ENCODE measurements at places on chromosomes 6 and 20.
A peak's percentile ranks its signal among the peaks of the same experiment; 100 is the strongest.

DNA sequence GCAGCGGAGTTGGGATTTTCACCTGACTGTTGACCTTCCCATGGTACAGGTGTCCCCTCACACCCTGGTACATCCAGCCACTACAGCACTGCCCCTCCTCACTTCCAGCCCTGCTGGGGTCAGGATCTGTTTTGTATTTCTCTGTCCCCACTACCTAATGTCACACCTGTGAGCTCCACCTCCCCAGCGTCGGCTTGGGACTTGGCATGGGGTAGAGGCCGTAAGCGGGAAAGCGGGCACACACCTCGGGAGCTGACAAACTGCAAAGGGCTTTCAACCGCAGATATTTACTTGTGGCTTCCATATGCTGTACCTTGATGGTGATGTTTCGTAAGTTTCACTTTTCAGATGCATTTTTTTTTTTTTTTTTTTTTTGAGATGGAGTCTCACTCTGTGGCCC, 5.4 kb upstream of the CCN5 start:
- H3K4me1 ChIP-seq: peaks cover 10% of the 10 kb centered on the region
- H3K4me3 ChIP-seq: no peak overlapping the region
- no peaks in the 10 kb centered on the region for H3K27me3 ChIP-seq
- H3K36me3 ChIP-seq: no peaks in the 10 kb centered on the region
- no peak for DNase-seq

GRCh38 chr20:1160496-1160895, 24.3 kb downstream of the TMEM74B start:
- no peak overlapping the region for H3K4me3 ChIP-seq
- no peaks in the 10 kb centered on the region for H3K27me3 ChIP-seq
- no peaks in the 10 kb centered on the region for H3K4me1 ChIP-seq
- no peak overlapping the region for H3K27ac ChIP-seq

- H3K27ac ChIP-seq: peak overlapping the region; percentile 37
- H3K4me3 ChIP-seq: peak overlapping the region; percentile 17
- no peaks in the 10 kb centered on the region for H3K27me3 ChIP-seq
- H3K4me1 ChIP-seq: peaks cover 45% of the 10 kb centered on the region
- peak; percentile 82 for DNase-seq
These were observed 63.3 kb downstream of the SASH1 start for GRCh38 chr6:148405894-148406293.

- H3K27ac ChIP-seq: no peak overlapping the region
- H3K4me1 ChIP-seq: 0 out of 2 replicates have a peak, but pooled peaks cover 8% of the 10 kb centered on the region
- no peaks in the 10 kb centered on the region for H3K27me3 ChIP-seq
- H3K4me3 ChIP-seq: no peak overlapping the region
These were observed 60.5 kb upstream of the SALL4 start for GRCh38 chr20:51862796-51863195.

DNA sequence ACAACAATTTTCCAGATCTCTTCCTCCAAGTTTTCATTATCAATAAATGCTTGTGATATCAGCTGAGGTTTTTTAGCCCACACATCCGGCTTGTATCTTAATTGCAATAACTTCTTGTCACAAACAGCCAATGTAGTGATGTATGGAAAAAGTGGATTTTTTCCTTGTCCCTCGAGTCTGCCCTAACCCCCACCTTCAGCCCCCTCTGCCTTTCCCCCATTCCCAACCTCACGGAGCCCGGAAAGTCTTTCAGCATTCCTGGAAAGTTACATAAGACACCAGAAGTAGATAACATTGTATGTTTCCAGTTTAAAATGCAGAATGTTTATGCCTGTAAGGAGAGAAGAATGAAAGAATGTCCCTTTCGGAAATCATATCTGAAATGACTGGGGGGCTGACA, 179.2 kb upstream of the PHACTR1 start:
- DNase-seq: no peak
- H3K27me3 ChIP-seq: no peaks in the 10 kb centered on the region
- no peak overlapping the region for H3K27ac ChIP-seq
- no peaks in the 10 kb centered on the region for H3K4me1 ChIP-seq
- no peaks in the 10 kb centered on the region for H3K36me3 ChIP-seq

DNA sequence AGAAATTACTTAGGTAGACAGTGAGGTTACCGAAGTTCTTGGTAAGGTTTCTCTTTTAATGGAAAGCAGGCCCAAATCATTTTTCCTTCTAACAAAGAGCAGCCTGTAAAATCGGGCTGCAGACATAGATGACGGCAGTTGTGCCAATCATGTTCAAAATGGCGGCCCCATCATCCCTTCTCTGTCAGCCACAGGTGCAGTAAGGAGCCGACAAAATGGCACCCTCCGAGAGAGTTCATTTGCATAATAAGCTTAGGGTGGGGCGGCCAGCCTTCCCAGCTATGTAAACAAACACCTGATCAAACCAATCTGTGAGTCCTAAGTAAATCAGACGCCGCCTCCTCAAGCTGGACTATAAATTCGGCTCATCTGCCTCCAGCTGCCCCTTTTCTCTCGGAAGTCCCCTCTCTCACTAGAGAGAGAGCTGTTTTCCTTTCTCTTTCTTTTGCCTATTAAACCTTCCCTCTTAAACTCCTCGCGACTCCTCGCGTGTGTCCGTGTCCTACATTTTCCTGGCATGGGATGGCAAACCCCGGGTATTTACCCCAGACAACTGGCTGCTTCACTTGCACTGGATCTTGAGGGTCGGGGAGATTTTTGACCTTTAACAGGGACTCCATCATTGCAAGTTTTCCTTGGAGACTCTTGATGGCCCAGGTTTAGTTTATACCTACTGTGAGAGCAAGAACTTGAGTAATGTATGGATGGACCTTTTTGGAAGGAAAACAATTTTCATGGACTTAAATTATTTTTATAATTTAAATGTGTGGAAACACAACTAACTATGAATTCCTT, 8.9 kb upstream of the DDR1 start:
- DNase-seq: no peak
- H3K4me3 ChIP-seq: no peak overlapping the region
- no peak overlapping the region for H3K27ac ChIP-seq

GRCh38 chr6:87397656-87398055, 10.1 kb upstream of the CFAP206 start:
- DNase-seq: no peak
- no peaks in the 10 kb centered on the region for H3K36me3 ChIP-seq
- H3K27ac ChIP-seq: no peak overlapping the region
- no peak overlapping the region for H3K4me3 ChIP-seq
- no peaks in the 10 kb centered on the region for H3K4me1 ChIP-seq

- H3K4me1 ChIP-seq: no peaks in the 10 kb centered on the region
- H3K36me3 ChIP-seq: no peaks in the 10 kb centered on the region
- no peak overlapping the region for H3K4me3 ChIP-seq
- no peak for DNase-seq
These were observed 334.6 kb downstream of the ESR1 start for GRCh38 chr6:152142105-152142504.

GRCh38 chr6:92362404-92362803, 1057.0 kb downstream of the EPHA7 start:
- H3K27me3 ChIP-seq: no peaks in the 10 kb centered on the region
- no peaks in the 10 kb centered on the region for H3K4me1 ChIP-seq
- no peak overlapping the region for H3K4me3 ChIP-seq

DNA sequence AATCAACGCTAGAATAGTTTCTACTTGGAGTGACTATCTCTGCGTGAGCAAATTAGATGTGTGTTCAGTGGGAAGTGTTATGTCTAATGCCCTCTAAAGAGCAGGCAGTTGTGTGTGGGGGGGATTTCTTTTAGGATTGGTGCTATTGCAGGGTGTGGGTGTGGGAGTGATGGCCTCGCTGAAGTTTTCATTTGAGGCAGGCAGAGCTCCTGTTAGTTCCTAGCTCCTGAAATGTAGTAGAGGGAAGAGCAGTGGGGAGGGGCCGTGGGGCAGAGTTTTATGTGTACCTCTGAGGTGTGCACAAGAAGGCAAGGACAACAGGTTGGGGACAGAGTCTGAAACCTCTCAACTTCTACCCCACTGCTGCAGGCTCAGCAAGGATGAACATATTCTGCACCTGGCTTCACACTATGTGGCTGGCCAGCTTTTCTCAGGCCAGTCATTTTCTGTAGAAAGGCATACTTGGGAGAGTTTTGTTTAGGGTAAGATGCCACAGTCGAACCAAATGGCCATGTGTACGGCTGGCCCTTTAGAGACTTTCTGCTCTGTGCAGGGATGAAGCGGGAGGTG, 229.2 kb upstream of the SUPT3H start:
- no peak for DNase-seq
- H3K27me3 ChIP-seq: no peaks in the 10 kb centered on the region
- H3K36me3 ChIP-seq: no peaks in the 10 kb centered on the region

DNA sequence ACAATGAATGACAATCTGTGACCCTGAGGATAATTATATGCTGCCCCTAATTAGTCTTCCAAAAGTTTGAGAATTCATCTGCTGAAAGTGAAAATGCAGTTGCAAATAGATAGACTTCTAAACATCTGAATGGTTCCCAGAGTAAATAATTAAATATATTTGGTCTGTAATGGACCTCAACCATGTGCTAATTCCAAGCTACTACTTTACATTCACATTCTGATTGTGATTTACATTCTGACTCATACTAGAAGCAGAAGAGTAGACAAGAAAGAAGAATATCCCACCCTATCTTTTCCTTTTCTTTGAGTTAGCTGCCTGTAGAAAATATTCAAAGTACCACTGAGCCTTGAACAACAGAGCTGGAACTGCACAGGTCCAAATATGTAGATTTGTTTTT, 80.8 kb downstream of the PTPRK start:
- no peak overlapping the region for H3K4me3 ChIP-seq
- no peak overlapping the region for H3K27ac ChIP-seq
- no peaks in the 10 kb centered on the region for H3K27me3 ChIP-seq
- DNase-seq: no peak
- H3K36me3 ChIP-seq: no peaks in the 10 kb centered on the region

DNA sequence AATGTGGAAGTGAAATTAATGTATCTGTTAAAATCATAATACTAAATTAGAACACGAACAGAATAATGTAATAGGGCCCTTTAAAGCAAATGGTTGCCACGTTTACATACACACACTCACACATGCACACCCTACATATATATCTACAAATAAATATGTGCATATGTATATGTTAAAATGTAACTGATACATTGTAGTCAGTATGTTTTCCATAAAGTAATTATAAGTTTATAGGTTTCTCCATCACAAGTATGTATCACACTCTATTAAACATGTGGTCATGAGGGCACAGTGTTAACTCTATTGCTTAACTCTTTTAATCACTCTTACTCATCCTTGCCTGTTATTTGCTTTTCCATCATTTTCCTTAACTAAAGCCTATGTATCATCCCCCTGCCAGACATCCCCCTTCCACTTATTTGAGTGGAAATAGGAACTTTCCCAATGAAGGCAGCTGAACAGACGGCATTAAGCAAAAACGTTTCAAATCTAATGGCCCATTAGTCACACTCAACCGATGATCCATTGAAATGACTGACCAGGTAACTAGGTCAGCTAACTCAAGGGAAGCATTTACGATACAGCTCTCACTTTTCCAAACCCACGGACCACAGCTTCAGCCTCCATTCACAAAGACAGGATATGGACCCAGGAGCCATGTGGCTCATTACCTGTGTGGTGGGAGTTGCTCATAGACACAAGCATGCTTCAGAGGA, 89.3 kb downstream of the HAO1 start:
- no peaks in the 10 kb centered on the region for H3K4me1 ChIP-seq
- H3K4me3 ChIP-seq: no peak overlapping the region
- H3K27me3 ChIP-seq: no peaks in the 10 kb centered on the region
- H3K27ac ChIP-seq: no peak overlapping the region

GRCh38 chr6:72102561-72102960, 216.2 kb downstream of the RIMS1 start:
- no peaks in the 10 kb centered on the region for H3K4me1 ChIP-seq
- H3K27ac ChIP-seq: no peak overlapping the region
- H3K4me3 ChIP-seq: no peak overlapping the region
- H3K27me3 ChIP-seq: no peaks in the 10 kb centered on the region
- H3K36me3 ChIP-seq: no peaks in the 10 kb centered on the region

GRCh38 chr6:42106112-42107023, 36.1 kb downstream of the C6orf132 start:
- no peak for DNase-seq
- H3K27me3 ChIP-seq: no peaks in the 10 kb centered on the region
- H3K4me3 ChIP-seq: no peak overlapping the region
- H3K36me3 ChIP-seq: peaks cover 11% of the 10 kb centered on the region

GRCh38 chr20:31808481-31808880, 10.7 kb upstream of the MYLK2 start:
- no peak overlapping the region for H3K4me3 ChIP-seq
- H3K27ac ChIP-seq: no peak overlapping the region
- no peaks in the 10 kb centered on the region for H3K27me3 ChIP-seq

- peaks cover 25% of the 10 kb centered on the region for H3K4me1 ChIP-seq
- no peak overlapping the region for H3K27ac ChIP-seq
- H3K4me3 ChIP-seq: no peak overlapping the region
- no peaks in the 10 kb centered on the region for H3K27me3 ChIP-seq
These were observed 67.9 kb downstream of the NCOA7 start for GRCh38 chr6:125858427-125859320.

DNA sequence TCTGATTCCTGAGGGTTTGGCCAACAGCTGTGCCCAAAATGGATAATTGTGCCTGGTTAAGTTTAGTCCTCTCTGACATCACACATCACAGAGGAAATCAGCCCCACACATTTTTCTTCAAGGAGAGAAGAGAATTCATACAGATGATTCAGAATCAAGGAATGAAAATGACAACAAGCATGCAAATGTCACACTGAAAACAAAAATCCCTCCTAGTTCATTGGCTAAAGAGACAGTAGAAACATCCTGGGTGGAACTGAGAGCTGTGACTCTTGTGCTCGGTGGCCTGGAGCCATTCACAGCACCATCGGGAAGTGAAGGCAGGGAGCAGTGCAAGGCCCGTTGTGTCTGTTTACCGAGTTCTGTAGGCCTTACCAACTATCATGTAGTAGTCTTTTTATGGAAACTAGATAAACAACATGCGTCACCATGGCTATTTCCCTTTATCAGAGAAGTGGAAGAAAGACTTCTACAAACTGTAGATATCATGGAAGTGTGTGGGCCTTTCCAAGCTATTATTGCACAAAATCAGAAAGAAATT, 81.7 kb upstream of the TENT5A start:
- 0 out of 2 replicates have a peak, but pooled peaks cover 5% of the 10 kb centered on the region for H3K4me1 ChIP-seq
- no peaks in the 10 kb centered on the region for H3K36me3 ChIP-seq
- no peak overlapping the region for H3K27ac ChIP-seq
- peak; percentile 38 for DNase-seq
- no peak overlapping the region for H3K4me3 ChIP-seq

GRCh38 chr6:21611485-21611884, 17.9 kb downstream of the SOX4 start:
- H3K36me3 ChIP-seq: no peaks in the 10 kb centered on the region
- H3K4me3 ChIP-seq: no peak overlapping the region
- H3K4me1 ChIP-seq: peaks cover 16% of the 10 kb centered on the region
- DNase-seq: no peak

- H3K4me1 ChIP-seq: no peaks in the 10 kb centered on the region
- H3K36me3 ChIP-seq: no peaks in the 10 kb centered on the region
- H3K27ac ChIP-seq: no peak overlapping the region
- no peak for DNase-seq
These were observed 95.8 kb downstream of the TMEM242 start for GRCh38 chr6:157227202-157228166.

GRCh38 chr20:50208085-50208491, 17.5 kb downstream of the CEBPB start:
- H3K4me3 ChIP-seq: no peak overlapping the region
- H3K4me1 ChIP-seq: peaks cover 15% of the 10 kb centered on the region
- no peaks in the 10 kb centered on the region for H3K27me3 ChIP-seq

Data from PC-9 (cell line).